Right lobe of liver (tissue), 6 donors: ENCODE measurements at places on chromosomes 1 and 21. TPM values are rescaled to one million over a fixed set of nuclear protein-coding genes. Genes with fewer than 3 reads are reported as not detected.

GRCh38 chr1:68116643-68117235 is 66.3 kb upstream of the DIRAS3 start:
- no peak overlapping the region for H3K27ac ChIP-seq
- no peaks in the 10 kb centered on the region for H3K27me3 ChIP-seq
- H3K4me1 ChIP-seq = no peaks in the 10 kb centered on the region

- no peaks in the 10 kb centered on the region for H3K36me3 ChIP-seq
- H3K4me1 ChIP-seq = no peaks in the 10 kb centered on the region
- no peaks in the 10 kb centered on the region for H3K27me3 ChIP-seq
- no peak for DNase-seq
- no peak overlapping the region for H3K27ac ChIP-seq
Measured at GRCh38 chr1:117289316-117289870, 77.9 kb upstream of the MAN1A2 start.

DNA sequence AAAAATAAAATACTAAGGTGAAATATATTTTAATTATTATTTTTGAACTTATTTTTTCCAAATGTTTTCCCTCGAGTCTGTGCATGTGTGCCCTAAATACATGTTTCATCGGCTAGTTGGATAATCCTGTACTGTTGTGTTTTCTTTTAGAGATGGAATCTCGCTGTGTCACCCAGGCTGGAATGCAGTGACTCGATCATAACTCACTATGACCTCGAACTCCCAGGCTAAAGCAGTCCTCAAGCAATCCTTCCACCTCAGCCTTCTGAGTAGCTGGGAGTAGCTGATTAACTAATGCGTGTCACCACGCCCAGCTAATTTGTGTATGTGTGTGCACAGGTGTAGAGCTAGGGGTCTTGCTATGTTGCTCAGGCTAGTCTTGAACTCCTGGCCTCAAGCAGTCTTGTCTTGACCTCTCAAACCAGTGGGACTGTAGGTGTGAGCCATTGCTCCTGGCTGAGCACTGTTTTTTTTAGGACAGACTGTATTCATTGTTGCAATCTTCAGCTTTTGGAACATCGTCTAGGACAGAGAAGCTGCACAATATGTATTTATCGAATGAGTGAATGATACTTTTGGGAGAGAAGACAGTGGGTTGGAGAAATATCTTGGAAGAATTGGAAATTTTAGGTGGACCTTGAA is 4.8 kb upstream of the TMCO1 start:
- no peaks in the 10 kb centered on the region for H3K4me1 ChIP-seq
- no peak overlapping the region for H3K4me3 ChIP-seq
- no peaks in the 10 kb centered on the region for H3K27me3 ChIP-seq
- H3K27ac ChIP-seq = no peak overlapping the region
- no peaks in the 10 kb centered on the region for H3K36me3 ChIP-seq

CD53 gene
- 9.5 TPM for total RNA-seq

KCNA2 gene
- not detected for total RNA-seq

GRCh38 chr1:111270771-111271463 is 19.7 kb upstream of the CHIA start:
- H3K4me1 ChIP-seq = no peaks in the 10 kb centered on the region
- no peaks in the 10 kb centered on the region for H3K36me3 ChIP-seq
- no peaks in the 10 kb centered on the region for H3K27me3 ChIP-seq
- H3K4me3 ChIP-seq = no peak overlapping the region
- H3K27ac ChIP-seq = no peak overlapping the region

WNT2B gene
- 0.29 TPM for total RNA-seq
